COR-L47 (cell line): ENCODE measurements at places on chromosomes 3 and 15.

GRCh38 chr3:176351408-176351807, 845.9 kb downstream of the TBL1XR1 start:
- DNase-seq: no peak

- no peak for DNase-seq
Measured at GRCh38 chr15:41424809-41425208, 7.9 kb downstream of the RTF1 start.

- no peak for DNase-seq
Measured at GRCh38 chr3:23916152-23916885, 471 bp downstream of the NKIRAS1 start.

GRCh38 chr15:73398861-73399260, 30.1 kb upstream of the HCN4 start:
- no peak for DNase-seq

DNA sequence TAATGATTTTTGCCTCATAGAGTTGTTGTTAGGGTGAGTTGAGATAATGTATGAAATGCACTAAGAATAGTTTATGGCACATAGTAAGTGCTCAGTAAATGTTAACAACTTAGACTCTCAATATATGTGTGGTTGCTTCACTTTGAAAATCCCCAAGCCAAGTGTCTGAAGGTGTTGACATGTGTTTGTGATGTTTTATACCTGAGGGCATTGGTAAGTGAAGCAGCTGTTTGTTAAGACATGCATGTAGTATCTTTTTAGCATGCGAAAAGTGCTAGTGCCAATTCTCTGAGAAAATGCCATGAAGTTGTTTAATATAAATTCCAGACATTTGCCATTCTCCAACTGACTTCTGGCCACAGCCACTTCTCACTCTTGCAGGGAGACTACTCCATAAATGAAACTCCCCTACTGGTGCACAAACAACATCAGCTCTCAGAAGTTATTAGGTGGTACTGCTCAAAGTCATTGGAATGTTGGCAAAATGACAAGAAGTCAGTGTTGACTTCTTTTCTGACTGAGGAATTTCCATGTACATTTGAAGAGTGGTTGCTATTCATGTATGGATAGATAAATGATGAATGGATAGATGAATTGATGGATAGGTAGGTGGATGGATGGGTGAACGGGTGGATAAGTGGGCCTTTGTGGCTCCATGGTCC, 103.6 kb upstream of the NUDT16 start:
- no peak for DNase-seq

- no peak for DNase-seq
Measured at GRCh38 chr15:87196498-87196897, 1060.0 kb downstream of the NTRK3 start.

- DNase-seq: no peak
Measured at GRCh38 chr3:188058569-188059184, 95.3 kb upstream of the LPP start.

GRCh38 chr3:152557302-152557999, 277.5 kb upstream of the P2RY1 start:
- DNase-seq: no peak

- no peak for DNase-seq
Measured at GRCh38 chr15:66784174-66784573, 82.1 kb downstream of the SMAD6 start.

DNA sequence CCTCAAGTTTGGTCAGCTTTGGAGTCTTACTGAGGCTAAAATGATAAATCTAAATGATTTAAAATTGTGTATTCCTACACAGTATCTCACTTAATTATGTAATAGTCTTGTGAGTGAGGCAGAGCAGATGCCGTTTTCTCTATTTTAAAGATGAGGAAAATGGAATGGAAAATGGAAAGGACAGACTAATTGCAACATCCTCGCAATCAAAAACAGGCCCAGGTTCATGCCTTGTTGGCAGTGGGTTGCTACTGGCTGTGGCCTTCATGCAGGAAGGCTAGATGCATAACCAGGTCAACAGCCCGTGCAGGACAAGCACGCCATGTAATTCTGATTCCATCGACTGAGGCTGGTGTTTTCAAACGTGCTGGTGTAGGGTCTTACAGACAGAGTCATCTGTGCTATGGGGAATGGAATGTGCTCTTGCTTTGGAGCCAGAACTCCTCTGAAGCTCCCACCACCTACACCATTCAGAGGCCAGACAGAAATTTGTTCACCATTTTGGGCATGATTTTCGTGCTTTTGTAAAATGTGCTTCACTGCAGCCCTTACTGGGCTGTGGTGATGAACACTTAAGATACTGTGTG, 37.9 kb downstream of the MLH1 start:
- no peak for DNase-seq

GRCh38 chr3:125011941-125012340, 43.9 kb downstream of the HEG1 start:
- no peak for DNase-seq

DNA sequence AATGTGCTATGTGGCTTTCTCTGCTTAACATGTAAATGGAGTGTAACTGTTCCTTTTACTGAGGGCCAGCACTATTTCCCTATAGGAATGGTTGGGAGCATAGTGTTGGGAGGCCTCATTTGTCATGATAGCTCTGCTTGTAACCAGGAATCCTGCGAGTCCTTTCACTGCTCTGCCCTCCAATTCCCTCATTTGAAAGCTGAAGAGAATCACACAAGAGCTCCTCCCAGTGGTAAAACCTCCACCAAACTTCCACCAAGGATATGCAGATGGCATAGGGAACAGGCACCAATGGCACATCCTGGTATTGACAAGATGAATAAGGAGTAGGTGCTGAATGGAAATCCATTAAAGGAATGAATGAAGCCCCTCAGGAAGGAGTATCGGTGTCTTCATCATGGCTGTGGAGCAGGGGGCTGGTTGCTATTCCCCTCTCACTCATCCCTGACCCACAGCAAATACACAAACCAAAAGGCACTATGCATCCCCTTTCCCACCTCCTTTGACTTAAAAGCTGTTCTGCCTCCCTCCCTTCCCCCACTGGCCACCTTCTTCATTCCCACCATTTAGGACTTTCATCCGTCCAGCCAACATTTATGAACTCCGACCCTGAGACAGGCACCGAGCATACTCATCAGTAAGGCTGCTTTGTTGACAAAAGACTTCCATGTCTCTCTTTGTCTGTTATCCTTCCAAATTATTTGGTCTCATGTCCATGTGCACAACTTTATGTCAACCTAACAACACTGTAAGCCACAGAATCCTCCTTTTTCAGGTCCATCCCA, 560.8 kb downstream of the FOXP1 start:
- DNase-seq: no peak

GRCh38 chr3:52843108-52843865, 8.5 kb upstream of the MUSTN1 start:
- no peak for DNase-seq

- no peak for DNase-seq
Measured at GRCh38 chr3:177746337-177746933, 549.2 kb upstream of the TBL1XR1 start.

DNA sequence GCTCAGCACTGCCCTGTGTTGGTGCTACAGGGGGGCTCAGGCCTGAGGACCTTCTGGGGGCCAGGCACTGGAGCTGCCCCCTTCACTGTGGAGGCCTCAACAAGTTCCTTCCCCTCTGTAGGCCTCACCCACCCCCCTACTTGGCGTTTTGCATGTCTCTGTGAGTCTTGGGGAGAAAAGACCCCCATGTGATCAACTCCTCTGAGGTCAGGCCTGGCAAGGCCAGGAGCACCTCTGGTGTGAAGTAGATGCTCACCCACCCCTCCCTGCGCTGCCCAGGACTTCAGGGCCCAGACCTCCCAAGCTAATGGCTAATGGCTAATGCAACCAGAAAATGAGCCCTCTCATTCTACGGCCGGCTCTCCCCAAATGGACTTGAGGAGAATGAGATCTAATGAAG, 34.2 kb upstream of the CHRNB4 start:
- DNase-seq: no peak

GRCh38 chr3:188239577-188239976, 85.6 kb downstream of the LPP start:
- DNase-seq: no peak

DNA sequence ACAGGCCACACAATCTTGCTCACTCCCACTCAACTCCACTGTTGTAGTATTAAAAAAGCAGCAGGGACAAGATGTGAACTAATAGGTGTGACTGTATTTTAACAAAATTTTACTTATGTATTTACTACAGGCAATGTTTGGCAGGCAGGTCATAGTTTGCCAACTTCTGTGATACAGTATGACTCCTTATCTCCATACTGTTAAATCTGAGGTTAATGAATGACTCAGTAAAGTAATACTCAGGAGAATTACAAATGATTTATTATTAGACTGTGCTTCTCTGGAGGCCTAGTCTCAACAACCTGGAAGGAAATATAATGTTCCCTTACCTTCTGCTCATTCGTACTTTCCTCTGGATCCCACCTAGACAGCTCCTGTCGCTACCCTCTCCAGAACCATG, 258.6 kb upstream of the KCNMB2 start:
- no peak for DNase-seq

DNA sequence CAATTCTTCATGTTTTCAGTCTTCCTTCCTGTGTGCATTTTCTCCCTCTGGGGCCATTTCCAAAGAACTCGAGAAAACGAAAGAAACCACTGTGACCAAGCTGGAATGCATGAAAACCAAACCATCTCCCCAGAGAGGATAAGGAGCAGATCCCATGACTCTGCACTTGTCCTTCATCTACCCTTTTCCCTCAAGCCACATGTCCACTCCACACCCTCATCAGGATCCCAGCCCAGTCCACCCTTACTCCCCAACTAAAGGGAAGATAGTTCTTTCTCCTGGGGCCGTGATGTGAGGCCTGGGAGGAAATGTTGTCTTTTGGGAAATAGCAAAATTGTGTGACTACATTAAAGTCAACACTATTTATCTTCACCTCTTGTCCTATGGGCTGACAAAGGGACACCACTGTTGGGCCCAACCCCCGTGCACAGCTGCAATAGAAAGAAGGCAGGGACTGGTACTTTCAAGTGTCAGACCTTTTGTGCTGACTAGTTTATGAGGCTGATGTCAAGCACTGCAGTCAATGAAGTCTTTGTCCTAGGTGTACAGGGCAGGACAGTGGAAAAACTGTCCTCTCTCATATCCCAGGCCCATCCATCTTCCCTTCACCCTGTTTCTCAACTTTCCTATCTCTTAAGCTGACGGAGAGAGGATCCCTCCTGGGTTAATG, 487.1 kb upstream of the NR2F2 start:
- no peak for DNase-seq

GRCh38 chr3:197083486-197083885, 53.9 kb upstream of the MELTF start:
- DNase-seq: no peak

DNA sequence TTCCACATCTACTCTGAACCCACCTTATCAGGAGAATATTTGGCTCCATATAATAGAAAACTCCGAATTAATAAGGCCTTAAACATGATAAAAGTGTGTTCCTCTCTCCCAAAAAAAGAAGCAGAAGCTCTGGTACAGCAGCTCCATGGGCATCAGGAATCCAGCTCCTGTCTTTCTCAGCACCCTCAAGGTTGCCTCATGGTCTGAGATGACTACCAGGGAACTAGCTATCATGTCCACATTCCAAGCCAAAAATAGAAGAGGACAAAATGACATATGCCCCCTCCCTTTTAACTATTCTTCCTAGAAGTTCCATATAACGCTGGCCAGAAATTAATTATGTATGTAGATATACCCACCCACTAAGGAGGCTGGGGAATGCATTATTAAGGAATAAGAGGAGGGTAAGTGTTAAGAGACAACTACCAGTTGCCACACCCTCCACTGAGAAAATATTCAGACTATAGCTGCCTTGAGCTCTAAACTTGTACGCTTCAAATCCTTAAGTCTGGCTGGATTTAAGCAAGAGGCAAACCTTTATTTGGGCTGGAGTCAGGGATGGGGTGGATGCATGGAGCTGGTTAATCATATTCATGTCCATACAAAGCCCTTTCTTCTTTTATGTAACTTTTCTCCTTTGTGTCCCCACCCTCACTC, 35.8 kb upstream of the CTDSPL start:
- no peak for DNase-seq

DNA sequence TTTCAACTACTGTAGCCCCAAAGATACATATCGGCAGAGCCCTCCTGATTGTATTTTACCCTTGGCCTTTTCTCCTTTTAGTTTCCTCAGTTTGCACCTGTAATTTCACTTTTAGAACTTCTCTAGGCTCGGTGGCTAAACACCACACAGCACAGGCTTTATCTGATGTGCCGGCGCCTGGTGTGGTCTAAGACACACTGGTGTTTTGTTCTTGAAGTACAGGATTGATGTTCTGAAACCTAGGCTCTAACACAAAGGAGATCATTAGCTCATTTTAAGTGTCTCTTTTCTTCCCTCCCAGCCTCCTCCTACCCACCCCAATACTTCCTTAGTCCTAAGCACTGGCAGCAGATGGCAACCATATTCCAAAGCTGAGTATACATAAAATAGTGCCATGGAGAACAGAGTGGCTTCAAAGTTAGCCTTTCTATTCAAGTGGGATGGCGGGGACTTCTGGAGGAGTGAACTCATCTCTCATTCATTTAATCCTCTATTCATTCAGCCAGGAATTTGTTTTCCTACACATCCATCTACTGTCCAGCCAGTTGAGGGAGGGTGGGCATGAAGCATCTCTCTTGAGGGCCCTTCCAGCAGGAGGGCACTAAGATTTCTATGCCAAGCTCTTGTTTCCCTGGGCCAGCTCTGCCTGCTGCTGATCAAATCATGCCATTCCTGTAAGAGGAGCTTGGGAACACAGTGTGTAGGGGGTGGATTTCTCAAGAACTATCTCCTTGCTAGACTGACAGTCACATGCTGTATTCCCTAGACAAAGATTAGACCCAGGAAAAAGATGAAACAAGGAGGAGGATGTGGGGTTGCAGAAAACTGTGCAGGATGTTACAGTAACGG, 71.2 kb downstream of the TIGIT start:
- no peak for DNase-seq

DNA sequence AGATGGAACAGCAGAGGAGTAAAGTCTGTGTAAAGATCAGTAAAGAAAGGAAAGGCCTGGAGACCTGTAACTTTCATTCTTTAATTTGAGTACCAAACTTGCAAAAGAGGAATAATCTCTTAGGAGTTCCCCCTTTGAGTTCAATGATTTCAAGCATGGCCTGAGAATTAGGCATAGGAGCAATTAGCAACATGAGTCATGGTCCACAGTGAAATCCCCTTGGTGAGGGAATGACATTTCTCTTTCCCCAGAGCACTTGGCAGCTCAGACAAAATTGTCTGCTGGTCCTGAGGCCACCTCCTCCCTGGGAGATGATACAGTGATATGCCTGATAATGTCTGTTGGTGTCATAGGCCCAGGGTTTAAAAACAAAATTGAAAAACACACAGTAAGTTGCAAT, 81.4 kb upstream of the CRBN start:
- no peak for DNase-seq

DNA sequence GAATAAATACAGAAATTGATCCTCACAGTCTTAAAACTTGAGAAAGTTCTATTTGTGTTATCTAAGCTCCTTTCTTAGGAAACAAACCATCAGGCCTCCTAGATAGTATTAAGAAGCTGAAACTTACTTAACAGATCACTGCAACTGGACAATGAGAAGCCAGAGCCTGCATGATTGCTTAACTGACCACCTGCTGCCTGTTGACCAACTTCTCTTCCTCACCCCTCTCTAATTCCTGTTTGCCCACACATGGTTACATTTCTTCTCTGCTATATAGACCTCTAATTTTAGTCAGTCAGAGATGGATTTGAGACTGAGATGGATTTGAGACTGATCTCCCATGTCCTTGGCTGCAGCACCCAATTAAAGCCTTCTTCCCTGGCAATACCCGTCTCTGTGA, 13.5 kb downstream of the CCPG1 start:
- DNase-seq: no peak

- no peak for DNase-seq
Measured at GRCh38 chr3:3134750-3135448, 8.2 kb downstream of the TRNT1 start.
